ENCODE measurements at places on chromosomes 2 and 18.

GRCh38 chr18:59387687-59388565, 28.9 kb upstream of the LMAN1 start:
- no peak for DNase-seq

GRCh38 chr2:210195101-210195852, 24.1 kb upstream of the KANSL1L start:
- peak; percentile 64 for DNase-seq

DNA sequence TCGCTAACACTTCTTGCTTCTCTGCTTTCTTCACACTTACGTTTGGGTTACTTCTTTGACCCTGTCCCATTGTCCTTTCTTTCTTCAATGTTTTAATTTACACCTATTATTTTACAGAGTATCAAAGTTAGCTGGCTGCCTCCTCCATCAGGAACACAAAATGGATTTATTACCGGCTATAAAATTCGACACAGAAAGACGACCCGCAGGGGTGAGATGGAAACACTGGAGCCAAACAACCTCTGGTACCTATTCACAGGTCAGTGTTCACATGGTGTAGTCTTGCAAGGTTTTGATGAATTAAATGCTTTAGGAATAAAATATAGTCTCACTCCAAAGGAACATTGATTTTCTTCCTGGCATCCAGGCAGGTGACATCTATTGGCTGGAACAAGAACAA, 919.0 kb downstream of the MBD2 start:
- no peak for DNase-seq

DNA sequence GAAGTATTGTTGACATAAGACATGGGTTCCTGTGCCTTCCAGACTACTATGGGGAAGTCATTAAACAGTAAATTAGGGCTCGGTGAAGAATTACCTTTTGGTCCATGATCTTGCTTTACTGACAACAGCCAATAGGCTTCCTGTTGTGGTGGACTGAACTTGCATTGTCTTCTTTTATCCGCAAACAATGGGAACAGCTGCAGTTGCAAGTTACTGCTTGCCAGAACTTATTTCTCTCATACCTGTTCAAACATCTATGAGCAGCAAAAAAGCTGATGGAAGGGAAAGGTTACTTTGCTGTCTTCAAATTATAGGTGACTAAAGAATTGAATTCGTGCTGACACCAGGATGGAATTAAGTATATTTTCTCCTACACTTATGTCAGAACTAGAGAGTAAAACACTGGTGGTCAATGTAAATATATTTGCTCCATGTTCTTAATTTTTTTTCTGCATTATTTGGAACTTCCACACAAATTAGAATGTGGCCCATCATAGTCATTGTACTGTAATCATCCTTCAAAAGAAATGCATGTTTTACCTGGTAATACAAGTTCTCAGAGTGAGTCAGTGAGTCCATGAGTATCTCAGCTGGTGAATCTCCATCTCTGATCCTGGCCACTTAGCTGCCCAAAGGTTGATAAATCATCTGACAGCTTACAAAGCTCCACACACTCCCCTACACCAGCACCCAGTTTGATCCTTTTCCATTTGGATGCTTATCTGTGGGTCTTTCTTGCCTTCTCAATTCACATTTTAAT, 37.3 kb upstream of the RNF152 start:
- DNase-seq = no peak

DNA sequence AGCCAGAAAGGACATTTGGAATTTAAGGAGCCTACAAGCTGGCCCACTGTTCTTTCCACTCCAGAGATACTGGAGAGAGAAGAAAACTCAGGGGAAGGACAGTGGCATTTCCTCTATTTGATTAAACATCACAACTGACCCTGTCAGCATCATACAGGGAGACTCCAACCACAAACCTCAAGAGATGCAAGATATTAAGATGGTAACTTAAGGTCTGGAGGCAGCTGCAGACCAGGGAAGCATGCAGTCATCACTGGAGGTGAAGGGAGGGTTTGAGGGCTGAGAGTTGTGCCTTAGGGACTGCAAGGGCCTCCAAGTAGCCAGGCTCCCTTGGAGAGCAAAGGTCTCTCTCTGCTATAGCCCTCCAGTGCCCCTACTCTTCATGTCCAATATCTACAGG, 67.4 kb downstream of the RNF152 start:
- DNase-seq = peak; percentile 63

- no peak for DNase-seq
These were observed 168.5 kb upstream of the CXCR4 start for GRCh38 chr2:136286423-136286822.

DNA sequence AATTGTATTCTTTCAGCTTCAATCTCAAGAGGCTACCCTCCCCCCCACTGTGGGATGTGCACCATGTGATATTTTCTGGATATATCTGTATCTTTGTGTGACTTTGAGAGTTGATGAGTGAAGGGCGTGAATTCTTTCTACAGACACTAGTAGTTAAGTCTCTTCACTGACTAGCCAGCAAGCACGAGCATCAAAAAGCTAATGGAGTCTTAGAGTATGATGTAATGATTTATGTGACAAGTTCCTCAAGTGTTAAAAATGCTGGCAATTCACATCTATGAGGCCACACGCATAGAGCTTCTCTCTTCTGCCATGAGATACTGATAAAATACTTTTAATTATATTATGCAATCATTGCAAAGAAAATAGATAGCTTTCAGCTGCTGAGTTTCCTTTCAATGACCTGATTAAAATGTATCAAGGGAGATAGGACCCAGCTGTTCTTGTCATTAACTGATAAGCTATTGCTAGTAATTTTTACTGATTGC, 304.8 kb downstream of the TRIB2 start:
- DNase-seq = no peak

DNA sequence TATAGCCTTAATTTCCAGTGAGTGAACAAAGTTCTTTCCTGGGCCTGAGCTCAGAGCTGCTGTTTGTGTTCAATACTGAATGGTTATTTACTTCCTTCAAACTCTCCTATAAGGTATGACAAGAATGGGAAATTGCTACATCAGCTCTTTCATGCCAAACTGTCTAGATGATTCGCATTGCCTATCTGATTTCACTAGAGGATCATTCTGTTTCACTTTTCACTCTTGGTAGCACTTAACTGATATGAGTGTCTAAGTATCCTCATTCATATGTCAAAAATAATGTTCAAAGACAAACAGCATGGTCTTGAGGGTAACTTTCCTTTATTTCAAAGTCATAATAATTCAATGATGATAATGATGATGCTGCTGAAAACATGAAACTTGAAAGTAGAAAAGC, 32.9 kb upstream of the SCG2 start:
- peak; percentile 19 for DNase-seq

DNA sequence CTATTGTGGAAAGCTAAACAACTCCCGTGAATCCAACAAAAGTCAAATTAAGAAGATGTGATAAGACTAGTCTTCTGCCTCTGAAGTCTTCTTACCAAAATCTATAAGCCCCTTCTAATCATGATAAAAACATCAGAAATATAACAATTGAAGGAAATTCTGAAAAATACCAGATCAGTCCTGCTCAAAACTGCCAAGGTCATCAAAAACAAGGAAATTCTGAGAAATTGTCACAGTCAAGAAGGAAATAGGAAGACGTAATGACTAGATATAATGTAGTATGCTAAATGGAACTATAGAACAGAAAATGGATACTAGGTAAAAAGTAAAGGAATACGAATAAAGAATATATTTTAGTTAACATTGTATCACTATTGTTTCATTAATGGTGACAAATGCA, 314.0 kb downstream of the TMX3 start:
- no peak for DNase-seq

DNA sequence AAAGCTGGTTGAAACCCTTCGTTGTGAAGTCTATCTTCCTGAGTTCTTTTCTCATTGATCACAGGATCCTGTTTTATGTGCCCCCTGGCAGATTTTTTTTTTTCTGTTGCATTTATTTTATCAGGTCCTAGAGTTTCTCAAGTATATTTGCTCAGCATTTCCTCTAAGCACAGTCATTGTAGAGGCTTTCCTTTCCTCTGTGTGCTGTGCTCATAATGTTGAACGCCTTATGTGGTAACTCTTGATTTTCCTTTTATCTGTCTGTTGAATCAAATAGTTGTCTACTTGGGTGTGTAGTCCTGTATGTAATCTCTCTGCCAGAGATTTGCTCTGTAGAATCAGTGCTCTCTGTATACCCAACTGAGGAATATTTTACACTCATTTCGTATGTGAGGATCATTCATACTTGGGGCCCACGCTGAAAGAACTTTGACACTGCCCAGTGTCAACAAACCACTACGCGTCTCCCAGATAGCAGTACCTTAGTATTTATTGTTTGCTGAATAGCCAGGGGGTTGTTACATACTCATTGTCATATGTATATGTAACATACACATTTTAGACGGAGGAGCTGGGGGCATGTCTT, 118.2 kb downstream of the CTNNA2 start:
- DNase-seq = no peak

DNA sequence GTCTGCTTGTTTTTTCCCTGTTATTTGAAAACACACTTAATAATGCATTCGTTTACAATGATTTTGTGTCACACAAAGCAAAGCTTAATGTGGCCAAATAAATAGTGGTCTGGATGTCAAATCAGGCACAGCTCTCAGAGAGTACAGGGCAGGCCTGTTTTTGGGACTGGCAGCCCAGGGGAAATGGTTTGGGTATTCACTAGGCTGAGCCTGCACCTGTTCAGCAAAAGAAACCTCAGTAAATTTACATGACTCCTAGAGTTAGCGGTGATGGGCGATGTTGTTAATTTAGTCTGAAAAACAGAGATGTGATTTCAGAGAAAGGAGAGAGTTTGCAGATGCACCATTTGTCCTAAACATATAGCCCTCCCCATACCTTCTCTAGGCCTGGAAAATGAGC, 197.1 kb downstream of the ALK start:
- DNase-seq = no peak

- DNase-seq = peak; percentile 80
These were observed at the start of gene SULT1C4 for GRCh38 chr2:108377815-108378630. SULT1C4 (plus strand) TSS chr2:108377954; CDS start chr2:108378338, 384 bp downstream.

DNA sequence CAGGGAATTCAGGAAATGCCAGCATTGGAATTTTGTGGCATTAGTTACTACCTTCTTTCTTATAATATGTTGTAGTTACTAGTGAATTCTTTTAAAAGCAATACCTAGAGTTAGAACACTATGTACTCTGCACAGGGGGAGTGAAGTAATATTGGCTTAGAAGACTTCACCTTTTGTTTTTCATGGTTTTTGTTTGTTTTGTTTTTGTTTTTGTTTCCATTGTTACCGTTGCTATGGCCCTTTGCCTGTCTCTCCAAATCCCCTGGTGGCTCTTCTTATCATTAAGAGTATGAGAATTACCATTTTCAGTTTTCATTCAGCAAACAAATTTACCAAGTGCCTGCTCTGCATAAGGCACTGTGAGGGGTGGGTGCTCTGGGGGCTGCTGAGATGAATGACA, 160.1 kb downstream of the HAUS1 start:
- peak; percentile 83 for DNase-seq

DNA sequence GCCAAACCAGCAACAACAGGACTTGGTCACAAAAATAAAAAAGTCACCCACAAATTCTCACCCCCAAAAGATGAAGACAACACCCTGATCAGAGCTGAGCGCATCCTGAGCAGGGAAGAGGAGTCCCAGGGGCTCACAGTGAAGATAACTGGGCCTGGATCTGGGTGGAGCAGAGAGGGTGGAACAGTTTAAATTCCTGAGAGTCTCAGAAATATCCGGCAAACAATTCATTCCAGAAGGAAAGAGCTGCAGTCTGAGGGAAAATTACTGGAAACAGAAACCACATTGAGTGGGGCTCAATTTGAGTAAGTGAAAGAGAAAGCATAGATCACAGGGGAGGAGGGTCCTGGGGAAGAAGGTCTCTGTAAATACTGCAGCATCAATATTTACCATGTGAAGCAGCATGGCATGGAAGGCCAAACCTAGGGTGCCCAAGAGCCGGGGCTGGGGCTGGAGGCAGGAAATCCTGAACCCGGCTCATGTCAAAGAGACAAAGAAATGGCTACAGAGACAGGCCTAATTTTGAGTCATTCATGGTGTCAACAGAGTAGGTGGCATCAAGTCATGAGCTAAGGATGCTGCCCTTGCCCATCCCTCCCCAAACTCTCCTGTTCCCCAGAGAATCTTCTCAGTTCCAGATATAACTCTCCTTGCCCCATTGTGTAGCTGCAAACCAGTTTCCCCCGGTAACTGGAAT, 61.4 kb upstream of the ZBTB7C start:
- DNase-seq = no peak

GRCh38 chr18:12474876-12475275, 67.1 kb downstream of the PRELID3A start:
- DNase-seq = no peak

- peak; percentile 1 for DNase-seq
These were observed 43.5 kb downstream of the DOK6 start for GRCh38 chr18:69444221-69444620.

DNA sequence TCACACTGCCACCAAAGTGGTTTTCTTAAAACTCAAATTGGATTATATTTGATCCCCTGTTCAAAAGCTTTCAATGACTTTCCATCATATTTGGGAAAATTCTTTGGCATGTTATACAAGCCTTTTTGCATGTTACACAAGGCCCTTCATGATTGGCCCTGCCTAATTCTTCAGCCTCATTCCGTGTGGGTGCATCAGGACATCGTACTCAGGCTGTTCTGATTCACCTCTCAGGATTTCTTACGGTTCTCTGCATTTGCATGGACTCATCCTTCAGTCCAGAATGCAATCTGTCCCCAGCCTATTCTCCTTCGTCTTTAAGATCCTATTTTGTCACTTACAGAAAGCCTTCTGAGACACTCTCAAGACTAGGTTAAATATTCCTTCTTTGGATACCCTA, 107.8 kb downstream of the LYPD1 start:
- DNase-seq = no peak

- DNase-seq = peak; percentile 91
These were observed 30.9 kb downstream of the OSBPL6 start for GRCh38 chr2:178225006-178225805.

GRCh38 chr2:176182671-176183070, 5.8 kb upstream of the HOXD1 start:
- DNase-seq = no peak

DNA sequence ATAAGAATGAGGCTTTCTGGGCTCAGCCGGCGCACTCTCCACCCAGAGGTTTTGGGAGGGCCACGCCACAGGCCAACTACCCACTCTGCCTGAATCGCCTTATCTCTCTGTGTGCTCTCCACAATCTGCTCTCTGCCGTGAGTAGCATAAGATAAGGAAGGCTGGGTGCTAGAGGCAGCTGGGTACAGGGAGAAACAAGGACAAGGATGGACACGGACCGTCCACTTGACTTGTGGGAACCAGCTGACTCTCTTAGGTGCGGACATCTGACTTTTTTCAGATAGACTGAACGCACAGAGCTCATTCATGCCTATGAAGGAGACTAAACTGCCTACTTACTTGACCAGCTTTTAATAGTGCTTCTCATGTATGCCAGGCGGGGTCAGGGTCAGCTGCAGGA, 14.3 kb downstream of the NPAS2 start:
- DNase-seq = no peak

DNA sequence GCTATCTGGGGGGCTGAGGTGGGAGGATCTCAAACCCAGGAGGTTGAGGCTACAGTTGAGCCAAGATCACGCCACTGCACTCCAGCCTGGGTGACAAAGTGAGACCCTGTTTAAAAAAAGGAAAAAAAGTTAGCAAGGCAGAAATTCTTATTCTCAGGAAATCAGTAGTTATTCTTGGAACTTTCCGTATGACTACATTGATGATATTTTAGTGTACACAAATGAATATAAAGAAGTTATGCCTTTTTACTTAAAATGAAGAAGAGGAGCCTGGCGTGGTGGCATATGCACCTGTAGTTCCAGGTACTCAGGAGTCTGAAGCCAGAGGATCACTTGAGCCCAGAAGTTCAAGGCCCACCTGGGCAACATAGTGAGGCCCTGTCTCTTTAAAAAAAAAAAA, 7.4 kb downstream of the SPDYA start:
- no peak for DNase-seq

- peak; percentile 85 for DNase-seq
These were observed 7.0 kb upstream of the EPG5 start for GRCh38 chr18:45974088-45974536.
